Pancreas (tissue), 10 donors: ENCODE measurements at places on chromosomes 5 and 9. TPM values are rescaled to one million over a fixed set of nuclear protein-coding genes. Genes with fewer than 3 reads are reported as not detected.

DNA sequence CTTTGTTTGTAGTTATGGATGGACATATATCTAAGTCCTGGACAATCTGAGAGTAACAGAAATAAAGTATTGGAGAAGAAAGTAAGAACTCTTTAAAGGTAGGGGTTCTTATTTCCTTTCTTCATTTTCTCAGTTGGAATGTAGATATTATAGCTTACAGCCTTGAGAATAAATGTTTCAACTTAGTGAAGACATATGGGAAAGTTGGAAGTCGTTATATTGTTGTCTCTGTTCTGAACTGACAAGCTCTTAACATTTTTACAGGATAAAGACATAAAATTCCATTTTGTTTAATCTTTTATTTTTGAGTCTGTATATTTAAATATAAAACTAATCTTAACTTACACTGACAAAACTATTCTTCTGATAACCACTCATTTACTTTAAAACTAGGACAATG is 2187.5 kb upstream of the ACO1 start:
- no peak overlapping the region for H3K27ac ChIP-seq
- no peaks in the 10 kb centered on the region for H3K4me1 ChIP-seq
- H3K4me3 ChIP-seq = no peak overlapping the region
- DNase-seq = no peak
- no peaks in the 10 kb centered on the region for H3K27me3 ChIP-seq
- no peaks in the 10 kb centered on the region for H3K36me3 ChIP-seq

GRCh38 chr9:16132513-16132912 is 579.7 kb downstream of the CCDC171 start:
- no peaks in the 10 kb centered on the region for H3K27me3 ChIP-seq
- no peak overlapping the region for H3K27ac ChIP-seq
- no peak overlapping the region for H3K4me3 ChIP-seq
- no peaks in the 10 kb centered on the region for H3K36me3 ChIP-seq

DNA sequence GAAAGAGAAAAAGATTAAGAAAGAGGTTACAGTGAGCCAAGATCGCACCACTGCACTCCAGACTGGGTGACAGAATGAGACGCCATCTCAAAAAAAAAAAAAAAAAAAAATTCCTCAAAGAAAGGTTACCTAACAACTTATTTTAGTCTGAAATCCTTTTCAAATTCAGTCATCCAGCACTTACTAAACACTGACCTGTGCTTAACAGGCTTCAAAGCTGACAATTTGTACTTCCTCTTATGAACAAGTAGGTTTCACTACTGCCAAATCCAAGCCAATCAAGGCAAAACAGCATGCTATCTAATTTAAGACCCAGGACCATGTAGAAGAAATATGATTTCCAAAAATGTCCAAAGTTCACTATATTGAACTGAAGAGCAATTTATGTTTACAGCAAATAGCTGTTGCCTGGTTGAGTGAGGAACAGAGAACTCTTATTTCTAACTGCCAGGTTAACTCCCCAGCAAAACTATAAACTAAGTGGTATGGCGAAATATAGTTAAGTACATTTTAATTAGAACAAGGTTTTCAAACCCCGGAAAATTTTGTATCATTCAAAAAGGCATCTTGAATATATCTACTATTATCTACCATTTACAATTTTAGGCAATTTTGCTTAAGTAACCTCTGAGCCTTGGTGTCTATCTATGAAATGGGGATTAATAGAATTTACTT is 13.4 kb downstream of the PWWP2A start:
- no peak for DNase-seq
- H3K4me3 ChIP-seq = no peak overlapping the region
- H3K36me3 ChIP-seq = no peaks in the 10 kb centered on the region

GRCh38 chr9:98807070-98807813 is at the start of gene GALNT12:
Gene GALNT12 (plus strand): TSS chr9:98807670. CDS start chr9:98807699, 29 bp downstream.
- peak; percentile 61 for DNase-seq
- H3K4me1 ChIP-seq = peaks cover 14% of the 10 kb centered on the region
- peak within 1 kb of the TSS; percentile 3 for H3K27ac ChIP-seq

TAS2R1 gene
- total RNA-seq = not detected

DNA sequence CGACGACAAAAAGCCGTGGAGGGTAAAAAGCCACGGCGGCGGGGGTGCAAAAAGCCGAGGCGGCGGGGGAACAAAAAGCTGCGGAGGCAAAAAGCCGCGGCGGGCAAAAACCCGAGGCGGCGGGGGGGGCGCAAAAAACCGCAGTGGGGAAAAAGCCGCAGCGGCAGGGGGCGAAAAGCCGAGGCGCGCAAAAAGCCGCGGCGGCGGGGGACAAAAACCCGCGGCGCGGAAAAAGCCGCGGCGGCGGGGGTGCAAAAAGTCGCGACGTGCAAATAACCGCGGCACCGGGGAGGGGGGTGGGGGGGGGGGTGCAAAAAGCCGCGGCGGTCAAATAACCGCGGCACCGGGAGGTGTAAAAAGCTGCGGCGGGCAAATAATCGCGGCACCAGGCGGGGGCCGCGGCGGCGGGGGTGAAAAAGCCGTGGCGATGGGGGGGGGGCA is 511.5 kb downstream of the FOXD4L5 start:
- no peaks in the 10 kb centered on the region for H3K27me3 ChIP-seq
- H3K4me3 ChIP-seq = no peak overlapping the region
- H3K27ac ChIP-seq = no peak overlapping the region
- DNase-seq = no peak

- H3K27me3 ChIP-seq = no peaks in the 10 kb centered on the region
- no peaks in the 10 kb centered on the region for H3K36me3 ChIP-seq
- no peak overlapping the region for H3K4me3 ChIP-seq
- no peaks in the 10 kb centered on the region for H3K4me1 ChIP-seq
- H3K27ac ChIP-seq = no peak overlapping the region
These were observed 34.9 kb upstream of the BASP1 start for GRCh38 chr5:17182494-17182893.

- no peak overlapping the region for H3K27ac ChIP-seq
- no peak for DNase-seq
- no peaks in the 10 kb centered on the region for H3K36me3 ChIP-seq
- H3K27me3 ChIP-seq = no peaks in the 10 kb centered on the region
These were observed 451.8 kb upstream of the FTMT start for GRCh38 chr5:121399879-121400278.
